ENCODE measurements at places on chromosomes 3 and 15.

- DNase-seq, result no peak
Observed at GRCh38 chr3:27141668-27142067, 227.5 kb downstream of the NEK10 start.

DNA sequence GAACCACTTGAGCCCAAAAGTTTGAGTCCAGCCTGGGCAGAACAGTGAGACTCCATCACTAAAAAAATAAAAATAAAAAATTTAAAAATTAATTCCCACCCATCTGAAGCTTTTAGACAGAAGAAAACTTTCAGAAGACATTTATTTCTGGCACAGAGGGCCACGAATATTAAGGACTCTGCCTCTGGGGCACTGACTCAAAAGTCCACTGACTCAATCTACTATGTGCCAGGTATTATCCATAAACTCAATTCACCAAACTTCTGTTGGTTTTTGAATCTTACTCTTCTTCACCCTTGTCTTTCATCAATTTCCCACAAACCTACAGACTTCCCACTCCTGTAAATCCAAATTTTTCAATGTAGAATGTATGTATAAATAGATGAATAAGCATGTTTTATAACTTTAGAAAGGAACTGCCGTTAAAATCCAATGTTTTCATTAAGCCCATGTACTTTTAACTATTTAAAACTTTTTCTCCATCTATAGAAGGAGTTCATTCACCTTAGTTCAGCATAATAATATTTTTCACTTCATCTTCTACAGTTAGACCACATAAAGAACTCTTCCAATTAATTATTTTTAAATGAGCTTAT lies 19.9 kb downstream of the ATP13A3 start:
- DNase-seq, result no peak

DNA sequence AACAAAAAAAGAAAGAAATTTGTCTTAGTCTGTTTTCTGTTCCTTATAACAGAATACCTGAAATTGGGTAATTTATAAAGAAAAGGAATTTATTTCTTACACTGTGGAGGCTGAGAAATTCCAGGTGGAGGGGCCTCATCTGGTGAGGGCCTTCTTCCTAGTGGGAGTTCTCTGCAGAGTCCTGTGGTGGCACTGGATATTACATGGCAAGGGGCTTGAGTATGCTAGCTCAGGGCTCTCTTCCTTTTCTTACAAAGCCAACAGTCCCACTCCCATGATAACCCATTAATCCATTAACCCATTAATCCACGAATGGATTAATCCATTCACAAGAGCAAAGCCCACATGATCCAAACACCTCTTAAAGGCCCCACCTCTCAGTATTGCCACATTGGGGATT lies 2.9 kb upstream of the SATB1 start:
- DNase-seq, result no peak

GRCh38 chr3:186772281-186772694 lies 11.1 kb upstream of the EIF4A2 start:
- DNase-seq, result no peak

GRCh38 chr15:44157679-44158078 lies 37.4 kb downstream of the FRMD5 start:
- peak; percentile 92 for DNase-seq

- DNase-seq, result no peak
Observed at GRCh38 chr3:179603321-179603720, 1.1 kb downstream of the MRPL47 start.

GRCh38 chr3:107913701-107914100 lies 177.1 kb downstream of the CD47 start:
- DNase-seq, result peak; percentile 28

- DNase-seq, result no peak
Observed at GRCh38 chr3:59456852-59457485, 407.1 kb upstream of the CFAP20DC start.

DNA sequence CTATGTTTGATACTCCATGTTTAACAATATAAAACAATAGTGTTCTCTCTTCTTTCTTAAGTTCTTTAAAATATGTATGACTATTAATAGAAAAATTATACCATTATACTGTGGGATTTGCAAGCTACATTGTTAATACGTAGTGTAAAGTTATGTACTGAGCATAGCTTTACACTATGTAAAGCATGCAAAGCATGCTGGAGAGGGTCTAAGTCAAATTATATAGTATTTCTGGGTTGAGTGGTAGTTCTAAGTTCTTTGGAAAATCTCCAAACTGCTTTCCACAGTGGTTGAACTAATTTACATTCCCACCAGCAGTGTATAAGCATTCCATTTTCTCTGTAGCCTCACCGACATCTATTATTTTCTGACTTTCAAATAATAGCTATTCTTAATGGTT lies 253.0 kb downstream of the RAP2B start:
- DNase-seq, result no peak

DNA sequence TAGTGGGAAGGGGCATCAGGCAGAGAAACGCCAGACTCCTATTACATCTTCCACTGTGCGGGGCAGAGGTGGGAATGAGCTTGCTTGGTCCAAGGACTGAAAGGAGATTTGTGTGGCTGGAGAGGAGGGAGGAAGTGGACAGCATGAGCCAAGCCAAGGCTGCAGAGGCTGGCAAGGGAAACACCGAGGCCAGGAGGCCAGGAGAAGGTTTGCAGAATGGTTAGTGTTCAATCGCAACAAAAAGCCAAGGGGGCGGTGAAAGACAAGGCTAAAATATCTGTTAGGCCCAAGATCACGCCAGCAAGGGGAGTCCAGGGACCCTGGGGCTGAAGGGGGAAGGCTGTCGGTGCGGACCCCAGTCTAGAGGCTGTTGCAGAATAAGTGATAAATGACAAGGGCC lies 75.8 kb downstream of the CPN2 start:
- no peak for DNase-seq

GRCh38 chr3:121627622-121628021 lies 33.1 kb downstream of the HCLS1 start:
- no peak for DNase-seq

- DNase-seq, result no peak
Observed at GRCh38 chr3:40803311-40803710, 278.6 kb downstream of the ZNF621 start.

GRCh38 chr3:14792691-14793121 lies 26.1 kb upstream of the FGD5 start:
- DNase-seq, result no peak

DNA sequence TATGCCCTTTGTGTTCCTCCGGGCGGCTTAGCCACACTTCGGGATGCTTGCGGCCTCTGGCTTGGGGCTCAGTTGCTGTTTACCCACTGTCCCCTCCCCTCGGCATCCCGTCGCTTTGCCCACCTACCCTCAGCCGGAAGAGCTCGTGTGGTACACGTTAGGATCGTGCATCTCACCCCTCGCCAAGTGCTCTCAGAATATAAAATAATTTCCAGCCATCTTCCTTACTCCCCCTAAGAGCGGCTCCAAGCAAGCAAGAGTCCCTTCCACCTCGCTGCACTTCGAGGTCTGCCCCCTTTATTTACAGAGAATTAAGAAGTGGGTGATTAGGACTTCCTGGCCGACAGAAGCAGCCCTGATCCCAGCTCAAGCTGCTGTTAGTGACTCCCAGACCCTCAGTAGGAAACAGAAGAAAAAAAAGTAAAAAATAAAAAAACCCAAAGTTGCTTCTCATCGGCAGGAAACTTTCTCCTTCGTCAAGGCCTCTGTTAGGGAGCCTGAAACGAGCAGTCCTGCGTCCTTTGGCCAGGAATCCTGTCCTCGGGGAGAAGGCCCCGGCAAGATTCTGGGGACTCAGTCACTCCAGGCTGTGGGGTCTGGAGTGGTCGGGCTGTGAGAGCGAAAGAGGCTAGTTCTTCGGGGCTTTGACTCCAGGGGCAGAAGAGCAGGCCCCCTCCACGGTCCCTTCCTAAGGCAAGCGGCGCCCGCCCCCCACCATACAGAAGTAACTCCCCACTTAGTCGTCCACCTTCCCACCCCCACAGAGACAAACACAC lies 3.0 kb downstream of the MEIS2 start:
- DNase-seq, result no peak

GRCh38 chr3:42022355-42022754 lies 60.5 kb upstream of the ULK4 start:
- no peak for DNase-seq

DNA sequence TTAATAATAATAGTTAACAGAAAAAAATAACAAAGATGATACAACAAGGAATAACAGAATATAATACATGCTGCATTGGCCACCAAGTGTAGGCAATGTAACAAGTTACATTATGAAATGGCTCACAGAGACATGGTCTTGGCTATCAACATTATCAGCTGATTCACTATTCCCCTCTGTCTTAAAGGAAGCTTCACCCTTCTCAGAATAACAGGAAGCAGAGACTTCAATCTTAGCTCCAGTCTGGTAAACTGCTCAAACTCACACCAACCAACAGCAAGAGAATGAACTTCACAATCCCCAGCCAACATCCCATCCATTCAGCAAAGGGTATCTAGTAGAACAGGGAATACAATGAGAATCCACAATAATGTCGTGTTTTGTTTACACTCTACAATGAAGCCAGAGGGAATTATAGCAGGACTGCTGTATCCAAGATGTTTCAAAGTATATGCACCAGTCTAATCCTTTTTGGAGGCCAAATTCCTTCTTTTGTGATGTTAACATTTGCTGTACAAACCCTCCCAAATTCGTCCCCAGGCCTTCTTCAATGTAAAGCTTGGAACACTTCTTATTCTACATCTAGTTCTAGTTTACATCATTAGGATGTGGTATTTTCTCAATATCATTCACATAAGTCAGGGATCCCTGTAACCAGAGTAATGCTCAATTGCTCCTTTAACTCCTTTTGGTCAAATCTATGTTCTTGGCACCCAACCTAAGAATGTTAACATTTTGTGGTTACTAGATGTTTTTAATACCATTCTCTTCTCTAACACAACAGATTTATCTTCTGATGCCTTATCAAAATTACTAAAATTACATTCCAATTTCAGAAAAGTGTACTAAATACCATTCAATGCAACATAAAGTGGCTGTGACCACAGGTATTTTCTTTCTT lies 52.4 kb upstream of the CMSS1 start:
- no peak for DNase-seq

- peak; percentile 78 for DNase-seq
Observed at GRCh38 chr3:107973152-107973551, 117.7 kb downstream of the CD47 start.

GRCh38 chr3:134362670-134363380 lies 11.4 kb downstream of the AMOTL2 start:
- DNase-seq, result no peak

GRCh38 chr3:177037241-177037640 lies 160.0 kb downstream of the TBL1XR1 start:
- DNase-seq, result no peak

DNA sequence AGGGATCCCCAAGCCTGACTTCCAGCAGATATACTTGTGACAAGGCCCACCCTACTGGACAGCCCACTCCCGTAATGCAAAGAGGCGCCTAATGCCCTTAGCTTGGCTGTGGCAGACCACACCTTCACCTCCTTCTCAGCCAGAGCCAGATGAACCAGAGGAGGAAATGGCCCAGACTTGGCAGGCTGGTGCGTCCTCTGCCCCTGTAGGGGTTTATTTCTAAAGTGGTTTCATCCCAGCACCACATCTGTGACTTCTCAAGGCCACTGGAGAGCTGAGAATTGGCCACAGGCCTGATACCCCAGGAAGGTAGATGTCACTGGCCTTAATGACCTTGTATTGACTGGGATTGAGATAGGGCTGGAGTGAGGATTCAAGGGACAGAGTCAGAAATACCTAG lies 29.5 kb downstream of the BOC start:
- no peak for DNase-seq

GRCh38 chr15:75902129-75902557 lies 1.5 kb upstream of the FBXO22 start:
- no peak for DNase-seq

DNA sequence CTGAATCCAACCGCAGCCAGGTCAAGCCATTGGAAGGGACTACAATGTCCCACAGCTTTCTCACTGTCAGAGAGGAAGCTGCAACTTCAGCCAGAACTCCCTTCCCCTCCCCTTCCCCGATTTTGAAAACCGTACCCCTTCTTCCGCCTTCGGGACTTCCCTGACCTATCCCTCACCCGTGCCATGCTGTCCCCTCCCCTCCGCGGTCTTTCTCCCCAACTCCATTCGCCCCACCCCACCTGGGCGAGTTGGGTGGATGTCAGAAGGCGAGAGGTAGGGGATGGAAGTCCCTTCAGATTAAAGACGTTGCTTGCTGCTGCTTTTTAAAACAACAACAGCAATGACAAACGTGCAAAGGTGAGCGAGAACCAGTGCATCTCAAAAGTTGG lies 723 bp downstream of the CPNE4 start:
- DNase-seq, result no peak

DNA sequence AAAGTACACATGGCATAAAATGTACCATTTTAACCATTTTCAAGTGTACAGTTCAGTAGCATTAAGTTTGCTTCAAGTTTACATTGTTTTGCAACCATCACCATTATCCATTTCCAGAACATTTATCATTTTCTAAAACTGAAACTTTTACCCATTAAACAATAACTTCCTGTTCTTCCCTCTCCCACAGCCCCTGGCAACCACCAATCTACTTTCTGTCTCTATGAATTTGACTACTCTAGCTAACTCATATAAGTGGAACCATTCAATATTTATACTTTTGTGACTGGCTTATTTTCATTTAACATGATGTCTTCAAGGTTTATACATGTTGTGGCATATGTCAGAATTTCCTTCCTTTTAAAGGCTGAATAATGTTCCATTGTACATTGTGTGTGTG lies 19.9 kb downstream of the TMEM62 start:
- no peak for DNase-seq

DNA sequence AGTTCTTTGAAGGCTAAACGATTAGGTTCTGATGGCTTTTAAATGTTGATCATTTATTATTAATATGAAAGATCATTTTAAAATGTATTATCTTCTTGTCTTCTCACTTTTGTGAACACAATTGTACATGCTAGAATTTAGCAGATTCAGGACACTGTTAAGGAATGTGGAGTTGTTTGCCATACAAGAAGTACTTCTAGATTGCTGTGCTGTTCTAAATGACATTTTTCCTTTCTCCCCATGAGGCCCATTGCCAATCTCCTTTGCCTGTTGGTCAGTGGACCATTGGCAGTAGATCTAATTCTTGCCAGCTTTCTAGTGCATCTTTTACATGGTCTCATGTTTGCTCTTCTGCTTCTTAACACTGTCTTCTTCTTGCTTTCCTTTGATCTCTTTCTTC lies 242.3 kb downstream of the MECOM start:
- no peak for DNase-seq

DNA sequence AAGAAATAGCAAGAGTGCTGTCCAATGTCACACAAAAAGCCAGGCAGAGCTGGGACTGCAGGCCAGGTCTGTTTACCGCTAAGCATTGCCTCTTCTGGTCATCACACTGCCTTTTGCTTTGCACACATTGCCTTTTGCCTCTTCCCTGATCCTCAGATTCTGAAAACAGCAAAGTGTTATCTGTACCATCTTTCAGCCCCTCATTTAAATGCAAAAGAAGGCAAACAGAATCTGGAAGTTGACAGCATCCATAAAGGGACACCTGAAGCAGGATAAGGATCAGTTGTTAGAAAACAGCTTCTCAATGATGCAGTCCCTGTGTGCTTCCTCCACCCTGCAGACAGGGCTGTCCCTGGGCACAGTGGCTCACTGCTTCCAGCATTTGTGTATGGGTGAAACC lies 106.7 kb upstream of the RAD18 start:
- no peak for DNase-seq

- no peak for DNase-seq
Observed at GRCh38 chr3:170278627-170279026, 56.4 kb downstream of the PRKCI start.

Measured in HS-5 (cell line).